Aorta (tissue), 5 donors: ENCODE measurements at places on chromosomes 6 and 20. TPM values are rescaled to one million over a fixed set of nuclear protein-coding genes. Genes with fewer than 3 reads are reported as not detected.
A peak's percentile ranks its signal among the peaks of the same experiment; 100 is the strongest.

The RUNX2 gene
- total RNA-seq = 5.4 TPM

The TMEM14C gene
- 72.8 TPM for total RNA-seq

The ID4 gene
- total RNA-seq = 111 TPM

The KIF6 gene
- total RNA-seq = 0.42 TPM

The TRIM27 gene
- 42.0 TPM for total RNA-seq

GRCh38 chr6:3423439-3424184, 33.2 kb downstream of the SLC22A23 start:
- no peaks in the 10 kb centered on the region for H3K27me3 ChIP-seq
- no peak overlapping the region for H3K27ac ChIP-seq
- no peak overlapping the region for H3K4me3 ChIP-seq
- no peak for DNase-seq
- no peaks in the 10 kb centered on the region for H3K4me1 ChIP-seq
- no peaks in the 10 kb centered on the region for H3K36me3 ChIP-seq

DNA sequence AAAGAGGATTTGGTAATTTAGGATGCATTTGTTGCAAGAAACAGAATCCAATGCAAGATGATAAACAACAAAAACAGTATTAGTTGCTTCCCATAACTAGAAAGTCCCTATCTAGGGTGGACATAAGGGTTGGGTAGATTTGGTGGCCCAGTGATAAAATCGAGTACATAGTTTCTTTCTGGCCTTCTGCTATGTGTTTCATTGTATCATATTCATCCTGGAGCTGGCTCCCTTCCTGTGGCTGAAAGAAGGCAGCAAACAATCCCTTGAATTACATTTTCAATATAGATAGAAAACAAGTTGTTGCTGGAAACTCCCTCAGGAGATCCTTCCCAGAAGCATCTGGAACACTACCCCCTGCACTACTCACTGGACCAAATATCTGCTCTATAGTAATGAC, 135.1 kb downstream of the ID4 start:
- H3K27me3 ChIP-seq = no peaks in the 10 kb centered on the region
- H3K4me3 ChIP-seq = no peak overlapping the region
- peaks cover 1% of the 10 kb centered on the region for H3K4me1 ChIP-seq
- no peak overlapping the region for H3K27ac ChIP-seq
- DNase-seq = no peak
- no peaks in the 10 kb centered on the region for H3K36me3 ChIP-seq

- no peak overlapping the region for H3K4me3 ChIP-seq
- H3K4me1 ChIP-seq = peaks cover 4% of the 10 kb centered on the region
- H3K27ac ChIP-seq = no peak overlapping the region
- no peak for DNase-seq
- no peaks in the 10 kb centered on the region for H3K36me3 ChIP-seq
- H3K27me3 ChIP-seq = no peaks in the 10 kb centered on the region
These were observed 505.4 kb upstream of the CITED2 start for GRCh38 chr6:139879823-139880356.

DNA sequence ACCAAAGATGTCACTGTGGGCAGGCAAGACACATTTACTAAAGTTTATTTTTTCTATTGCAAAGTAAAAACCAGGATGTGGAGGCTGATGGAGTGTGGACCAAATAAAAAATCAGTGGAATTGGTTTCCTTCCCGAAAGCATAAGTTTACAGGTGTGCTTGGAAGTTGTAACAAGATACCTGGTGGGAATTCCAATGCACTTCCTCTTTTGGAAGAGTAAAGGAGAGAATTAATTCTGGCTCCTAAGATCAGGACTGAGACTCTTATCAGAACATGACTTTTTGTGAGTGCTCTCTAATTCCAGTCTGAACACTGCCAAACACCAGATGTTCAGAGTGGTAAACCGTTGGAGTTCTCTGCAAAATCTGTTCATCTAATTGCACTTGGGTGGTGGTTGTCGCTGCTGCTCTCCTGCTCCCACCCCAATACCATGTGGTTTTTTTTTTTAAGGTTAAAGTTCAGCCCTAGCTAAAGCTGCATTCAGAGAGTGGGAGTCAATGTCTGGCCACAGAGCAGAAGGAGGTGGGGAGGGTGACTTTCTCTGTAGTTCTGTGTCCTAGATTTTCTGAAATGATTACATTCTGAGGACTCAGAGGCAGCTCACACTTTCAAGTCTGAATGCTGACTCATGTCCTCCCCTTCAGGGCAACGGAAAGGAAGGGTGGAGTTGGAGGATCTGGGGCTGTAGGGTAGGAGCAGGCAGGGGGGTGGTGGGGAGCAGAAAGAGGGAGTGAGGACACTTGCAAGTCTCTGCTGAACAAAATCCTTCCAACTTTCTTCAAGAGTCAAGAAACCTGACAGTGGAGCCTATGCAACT, 275.8 kb upstream of the PRDM1 start:
- no peak overlapping the region for H3K27ac ChIP-seq
- H3K27me3 ChIP-seq = no peaks in the 10 kb centered on the region
- H3K36me3 ChIP-seq = no peaks in the 10 kb centered on the region
- no peaks in the 10 kb centered on the region for H3K4me1 ChIP-seq
- peak; percentile 62 for DNase-seq

- no peak overlapping the region for H3K4me3 ChIP-seq
- H3K36me3 ChIP-seq = no peaks in the 10 kb centered on the region
- H3K27me3 ChIP-seq = no peaks in the 10 kb centered on the region
- DNase-seq = no peak
- H3K4me1 ChIP-seq = no peaks in the 10 kb centered on the region
These were observed 22.4 kb downstream of the TAF4 start for GRCh38 chr20:62043131-62043914.
